ENCODE measurements at places on chromosomes 2 and 18.

- DNase-seq = no peak
Measured at GRCh38 chr2:170455617-170456426, 259.3 kb upstream of the SP5 start.

DNA sequence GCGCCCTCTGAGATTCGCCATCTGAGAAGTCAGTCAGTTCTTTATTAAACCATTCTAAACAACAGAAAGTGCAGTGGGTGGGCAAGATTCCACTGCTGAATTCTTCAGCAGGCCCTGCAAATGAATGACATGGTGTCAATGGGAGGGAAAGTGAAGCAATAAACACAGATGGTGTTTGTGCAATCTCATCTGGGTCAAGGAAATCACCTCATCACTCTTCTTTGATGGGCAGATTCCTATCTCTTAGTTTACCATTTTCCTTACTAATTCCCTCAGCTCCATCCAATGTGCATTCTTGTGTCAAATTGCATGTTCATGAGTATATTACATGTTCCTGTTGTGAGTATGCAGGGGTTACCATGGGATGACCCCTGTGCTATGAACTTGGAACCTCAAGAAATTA, 100.7 kb upstream of the CYP1B1 start:
- DNase-seq = no peak

GRCh38 chr2:62309081-62309464, 113.2 kb downstream of the B3GNT2 start:
- no peak for DNase-seq

DNA sequence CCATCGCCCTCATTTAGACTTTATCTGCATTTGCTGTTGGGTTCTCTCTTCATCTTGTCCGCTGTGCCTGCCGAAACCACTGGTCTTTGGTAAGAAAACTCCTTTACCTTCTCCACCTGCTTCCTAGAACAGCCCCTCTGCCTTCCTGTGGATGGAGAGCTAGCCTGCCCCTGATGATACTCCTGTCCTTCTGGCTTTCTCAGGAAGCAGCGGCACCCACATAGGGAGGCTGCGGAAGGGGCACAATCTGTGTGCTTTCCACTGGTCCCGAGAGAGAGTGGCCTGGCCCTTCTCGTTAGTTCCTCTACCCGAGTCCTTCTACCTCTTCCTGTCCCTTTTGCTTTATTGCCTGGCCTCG, 80.3 kb upstream of the RBM44 start:
- no peak for DNase-seq

DNA sequence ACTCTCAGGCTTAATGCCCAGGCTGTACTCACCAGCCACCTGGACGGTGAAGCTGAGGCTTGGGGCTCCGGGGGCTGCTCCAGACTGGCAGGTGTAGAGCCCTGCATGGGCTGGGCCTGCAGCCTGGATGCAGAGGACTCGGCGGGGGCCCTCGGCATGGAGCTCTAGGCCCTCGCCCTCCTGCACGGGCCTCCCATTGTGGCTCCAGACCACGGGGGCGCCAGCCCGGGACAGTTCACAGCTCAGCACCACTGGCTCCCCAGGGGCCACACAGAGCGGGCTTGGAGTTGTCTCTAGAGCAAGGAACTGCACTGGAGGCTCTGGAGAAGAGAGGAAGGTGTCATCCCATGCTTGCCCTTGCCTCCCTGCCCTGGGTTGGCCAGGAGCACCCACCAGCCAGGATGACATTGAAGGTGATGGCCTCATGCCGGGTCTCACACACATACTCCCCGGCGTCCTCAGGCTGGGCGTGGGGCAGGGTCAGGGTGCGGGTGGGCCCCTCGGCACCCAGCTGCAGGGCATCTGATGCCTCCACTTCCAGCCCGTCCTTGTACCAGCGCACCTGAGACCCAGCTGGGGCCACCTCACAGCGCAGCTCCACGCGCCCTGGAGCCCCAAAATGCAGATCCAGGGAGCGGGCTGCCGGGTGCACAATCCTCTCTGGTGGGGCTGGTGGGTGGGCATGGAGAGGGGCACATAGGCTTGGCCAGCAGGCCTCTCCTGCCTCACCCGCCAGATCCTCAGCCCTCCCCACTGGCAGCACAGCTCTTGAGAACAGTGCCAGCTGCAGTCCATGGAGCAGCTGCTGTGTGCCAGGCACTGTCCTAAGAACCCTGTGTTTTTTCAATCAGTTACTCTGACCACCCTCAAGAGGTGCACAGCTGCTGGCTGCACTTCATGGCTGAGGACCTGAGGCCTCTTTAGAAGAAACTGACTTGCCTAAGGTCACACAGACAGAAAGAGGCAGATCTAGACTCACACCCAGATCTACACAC, 13.3 kb downstream of the OBSL1 start:
- DNase-seq = no peak

DNA sequence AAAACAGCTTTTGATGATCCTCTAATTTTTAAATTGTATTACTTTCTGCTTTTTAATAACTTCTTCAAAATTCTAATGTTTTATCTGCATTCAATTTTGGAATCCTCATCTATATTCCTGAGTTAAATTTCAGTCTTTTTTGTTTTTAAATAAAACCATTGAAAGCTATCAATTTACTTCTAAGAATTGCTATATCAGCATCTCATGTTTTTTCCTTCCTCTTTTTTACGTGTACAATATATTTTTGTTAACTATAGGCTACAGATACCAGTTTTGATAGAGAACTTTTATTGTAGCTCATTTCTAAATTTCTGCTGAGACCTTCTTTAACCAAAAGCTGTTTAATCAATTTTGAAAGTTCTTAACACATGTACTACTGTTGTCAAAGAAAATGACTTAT, 84.5 kb downstream of the SS18 start:
- DNase-seq = no peak

GRCh38 chr2:112199188-112199587, 55.7 kb downstream of the ZC3H8 start:
- DNase-seq = no peak

DNA sequence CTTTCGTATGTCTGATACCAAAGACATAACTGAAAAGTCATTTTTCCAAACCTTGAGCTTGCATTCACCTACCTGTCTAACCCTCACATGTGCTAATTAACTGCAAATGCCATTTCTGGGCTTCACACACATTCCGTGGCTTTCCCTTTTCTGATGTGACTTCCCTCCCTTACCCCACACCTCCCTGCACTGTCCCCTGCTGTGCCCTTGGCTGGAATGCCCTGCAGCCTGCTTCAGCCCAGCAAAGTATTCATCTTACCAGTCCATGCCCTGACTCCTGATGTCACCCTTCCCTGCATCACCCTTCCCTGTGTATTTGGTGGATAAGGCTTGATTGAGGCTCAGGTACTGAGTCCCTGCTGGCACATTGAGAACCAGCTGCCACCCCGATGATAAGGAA, 12.2 kb downstream of the RETSAT start:
- DNase-seq = no peak

GRCh38 chr2:186325827-186326535, 160.1 kb upstream of the ZC3H15 start:
- no peak for DNase-seq

- no peak for DNase-seq
Measured at GRCh38 chr2:31983762-31984467, 26.9 kb downstream of the MEMO1 start.

DNA sequence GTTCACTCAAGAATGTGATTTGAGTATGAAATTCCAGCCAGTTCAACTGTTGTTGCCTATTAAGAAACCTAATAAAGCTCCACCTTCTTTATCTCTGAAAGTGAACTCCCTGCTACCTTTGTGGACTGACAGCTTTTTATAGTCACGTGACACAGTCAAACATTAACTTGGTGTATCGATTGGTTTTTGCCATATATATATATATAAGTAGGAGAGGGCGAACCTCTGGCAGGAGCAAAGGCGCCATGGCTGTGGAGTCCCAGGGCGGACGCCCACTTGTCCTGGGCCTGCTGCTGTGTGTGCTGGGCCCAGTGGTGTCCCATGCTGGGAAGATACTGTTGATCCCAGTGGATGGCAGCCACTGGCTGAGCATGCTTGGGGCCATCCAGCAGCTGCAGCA, at the start of gene UGT1A1:
Gene UGT1A1 (plus strand): TSS at position 228 of the 400 bp plus-strand sequence. CDS start 18 bp downstream, at position 246.
- no peak for DNase-seq

DNA sequence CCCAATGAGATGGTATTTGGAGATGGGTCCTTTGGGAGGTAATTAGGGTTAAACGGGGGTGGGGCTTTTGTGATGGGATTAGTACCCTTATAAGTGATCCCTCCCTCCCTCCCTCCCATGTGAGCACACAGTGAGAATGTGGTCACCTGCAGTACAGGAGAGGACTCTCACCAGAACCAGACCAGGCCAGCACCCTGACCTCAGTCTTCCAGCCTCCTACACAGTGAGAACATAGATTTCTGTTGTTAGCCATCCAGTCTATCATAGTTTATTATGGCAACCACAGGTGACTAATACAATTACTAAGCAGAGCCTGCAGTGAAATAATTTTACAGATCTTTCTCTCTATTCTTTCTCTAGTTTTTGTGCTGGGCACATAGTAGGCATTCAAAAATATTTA, 137.7 kb upstream of the PKDCC start:
- no peak for DNase-seq

GRCh38 chr2:128178650-128179460, 87.9 kb downstream of the UGGT1 start:
- DNase-seq = no peak

GRCh38 chr2:19654310-19655090, 247.3 kb downstream of the TTC32 start:
- DNase-seq = no peak

- DNase-seq = no peak
Measured at GRCh38 chr2:19036091-19036490, 322.3 kb downstream of the OSR1 start.

Measured in iPS DF 19.7 (cell line).